ENCODE measurements at places on chromosomes 7 and 10.

DNA sequence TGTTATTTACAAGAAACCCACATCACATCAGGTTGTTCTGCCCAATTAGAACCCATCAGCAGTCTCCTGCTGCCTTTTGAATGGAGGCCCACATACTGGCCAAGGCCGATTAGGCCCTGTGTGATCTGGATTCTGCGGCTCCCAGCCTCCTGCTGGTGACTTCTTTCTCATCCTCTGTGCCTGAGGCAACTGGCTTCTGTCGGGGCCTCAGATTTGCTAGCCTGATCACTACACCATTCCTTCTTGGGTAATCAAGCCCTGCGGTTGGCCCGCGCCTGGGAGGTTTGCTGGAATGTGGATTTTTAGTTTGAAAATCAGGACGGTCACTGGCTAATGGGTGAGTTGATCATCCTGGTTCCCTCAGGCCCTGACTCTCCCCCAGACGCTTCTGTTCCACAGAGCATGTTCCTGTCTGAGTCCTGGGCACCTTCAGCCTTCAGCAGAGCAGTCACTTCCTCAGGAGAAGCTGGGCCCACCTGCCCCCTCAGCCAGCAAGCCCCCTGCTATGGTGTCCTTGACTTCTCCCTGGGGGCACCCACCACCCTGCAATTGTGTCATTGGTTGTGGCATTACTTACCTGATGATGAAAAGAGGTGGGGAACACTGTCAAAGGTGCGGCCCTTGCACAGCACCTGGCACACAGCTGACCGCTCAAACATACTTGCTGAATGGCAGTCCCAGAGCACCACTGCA, 207.6 kb downstream of the PHTF2 start:
- DNase-seq = no peak

DNA sequence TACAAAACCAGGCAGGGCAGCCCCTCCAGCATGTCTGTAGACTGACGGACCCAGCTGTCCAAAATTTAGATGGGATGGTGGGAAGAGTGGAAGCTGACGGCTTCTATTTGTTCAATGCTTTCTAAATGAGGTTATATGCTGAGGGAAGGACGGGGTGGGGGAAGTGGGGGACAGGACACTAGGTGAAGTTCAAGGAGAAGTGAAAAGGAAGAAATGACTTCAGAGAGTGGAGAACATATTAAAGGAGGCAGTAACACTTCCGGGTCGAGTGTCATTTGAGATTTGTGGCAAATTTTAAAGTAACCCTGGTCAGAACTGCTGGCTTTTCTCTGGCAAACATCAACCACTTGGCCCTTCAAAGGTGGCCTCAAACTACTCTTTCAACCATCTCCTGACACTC, 9.4 kb downstream of the PIP4K2A start:
- no peak for DNase-seq

DNA sequence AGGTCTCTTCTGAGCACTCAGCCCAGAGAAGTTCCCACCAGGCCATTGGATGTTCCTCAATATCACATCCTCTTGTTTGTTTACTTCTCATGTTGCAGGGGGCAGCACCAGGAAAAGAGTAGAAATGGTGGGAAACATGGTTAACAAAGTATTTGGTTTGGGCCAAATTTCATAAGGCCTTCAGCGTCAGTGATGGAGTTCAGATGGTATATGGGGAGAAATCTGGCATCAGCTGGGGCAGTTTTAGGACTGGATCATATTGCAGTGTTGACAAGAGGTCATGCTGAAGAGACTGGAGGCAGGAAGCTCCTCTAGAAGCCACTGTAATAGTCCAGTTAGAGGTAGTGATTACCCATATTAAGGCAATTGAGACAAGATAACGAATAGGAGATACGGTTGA, 200.0 kb downstream of the WDR11 start:
- DNase-seq = no peak

GRCh38 chr7:98483964-98484545, 83.2 kb upstream of the BAIAP2L1 start:
- DNase-seq = no peak

DNA sequence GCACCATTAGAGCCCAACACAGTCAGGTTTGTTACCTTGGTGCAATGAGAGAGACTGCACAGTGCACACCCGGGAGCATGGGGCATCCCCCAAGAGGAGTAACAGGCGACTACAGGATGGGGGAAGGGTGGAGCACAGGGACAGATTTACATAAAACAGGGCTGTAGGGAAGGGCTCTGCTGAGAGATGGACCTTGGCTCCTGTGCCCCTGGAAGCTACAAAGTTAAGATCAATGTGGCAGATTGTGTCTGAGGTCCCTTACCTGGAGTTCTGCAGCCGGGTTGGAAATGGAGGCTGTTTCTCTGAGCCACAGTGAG, 13.7 kb upstream of the SLC18A3 start:
- no peak for DNase-seq

DNA sequence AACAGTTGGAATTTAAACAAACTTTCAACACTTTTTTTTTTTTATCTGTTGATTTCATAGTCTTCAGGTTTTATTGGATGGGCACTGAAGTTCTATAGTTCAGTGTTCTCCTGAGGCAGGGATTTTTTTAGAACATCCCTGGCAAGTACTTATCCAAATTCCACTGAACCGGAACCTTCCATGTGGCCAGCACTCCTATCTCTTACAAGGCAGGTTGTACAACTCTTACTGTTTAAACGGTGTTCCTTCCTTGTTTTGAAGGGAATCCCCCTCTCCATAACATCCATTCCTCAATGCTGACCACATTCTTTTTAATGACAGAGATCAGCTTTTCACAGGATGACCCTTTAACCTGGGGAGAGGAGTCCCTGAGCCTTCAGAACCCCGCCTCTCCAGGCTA, 238.9 kb upstream of the CTBP2 start:
- no peak for DNase-seq

GRCh38 chr10:30455816-30456215, 21.8 kb downstream of the MAP3K8 start:
- DNase-seq = no peak

DNA sequence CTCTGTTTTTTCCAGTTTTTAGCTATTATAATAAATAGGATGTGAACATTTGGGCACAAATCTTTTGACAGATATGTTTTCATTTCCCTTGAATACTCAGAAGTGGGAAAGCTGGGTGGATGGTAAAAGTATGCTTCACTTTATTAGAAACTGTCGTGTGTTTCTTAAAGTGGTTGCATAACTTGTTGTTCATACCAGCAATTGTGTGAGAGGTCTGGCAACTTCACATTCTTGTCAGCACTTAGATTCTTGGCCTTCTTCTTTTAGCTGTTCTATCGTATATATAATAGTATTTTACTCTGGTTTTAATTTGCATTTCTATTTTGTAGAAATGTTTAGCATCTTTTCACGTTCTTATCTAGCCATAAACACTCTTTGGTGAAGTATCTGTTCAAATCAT, 894.4 kb downstream of the KCNMA1 start:
- DNase-seq = no peak

DNA sequence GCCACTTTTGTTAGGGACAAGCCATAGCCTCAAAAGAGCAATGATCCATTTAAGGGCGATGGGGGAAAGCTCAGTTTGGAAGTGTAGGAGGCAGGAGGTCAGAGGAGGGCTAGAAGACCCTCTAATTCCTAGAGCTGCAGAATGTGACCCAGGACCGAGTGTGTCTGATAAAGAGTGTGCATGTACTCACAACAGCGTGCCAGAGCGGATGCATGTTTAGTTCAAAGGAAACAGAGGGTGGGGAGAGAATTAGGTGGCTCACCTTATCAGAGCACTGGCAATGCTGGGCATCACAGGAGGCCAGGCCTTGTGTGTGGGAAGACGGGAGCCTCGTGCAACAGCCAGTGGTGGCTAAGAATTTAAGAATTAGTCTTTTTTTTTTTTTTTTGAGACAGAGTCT, 133.9 kb upstream of the COBL start:
- DNase-seq = no peak

DNA sequence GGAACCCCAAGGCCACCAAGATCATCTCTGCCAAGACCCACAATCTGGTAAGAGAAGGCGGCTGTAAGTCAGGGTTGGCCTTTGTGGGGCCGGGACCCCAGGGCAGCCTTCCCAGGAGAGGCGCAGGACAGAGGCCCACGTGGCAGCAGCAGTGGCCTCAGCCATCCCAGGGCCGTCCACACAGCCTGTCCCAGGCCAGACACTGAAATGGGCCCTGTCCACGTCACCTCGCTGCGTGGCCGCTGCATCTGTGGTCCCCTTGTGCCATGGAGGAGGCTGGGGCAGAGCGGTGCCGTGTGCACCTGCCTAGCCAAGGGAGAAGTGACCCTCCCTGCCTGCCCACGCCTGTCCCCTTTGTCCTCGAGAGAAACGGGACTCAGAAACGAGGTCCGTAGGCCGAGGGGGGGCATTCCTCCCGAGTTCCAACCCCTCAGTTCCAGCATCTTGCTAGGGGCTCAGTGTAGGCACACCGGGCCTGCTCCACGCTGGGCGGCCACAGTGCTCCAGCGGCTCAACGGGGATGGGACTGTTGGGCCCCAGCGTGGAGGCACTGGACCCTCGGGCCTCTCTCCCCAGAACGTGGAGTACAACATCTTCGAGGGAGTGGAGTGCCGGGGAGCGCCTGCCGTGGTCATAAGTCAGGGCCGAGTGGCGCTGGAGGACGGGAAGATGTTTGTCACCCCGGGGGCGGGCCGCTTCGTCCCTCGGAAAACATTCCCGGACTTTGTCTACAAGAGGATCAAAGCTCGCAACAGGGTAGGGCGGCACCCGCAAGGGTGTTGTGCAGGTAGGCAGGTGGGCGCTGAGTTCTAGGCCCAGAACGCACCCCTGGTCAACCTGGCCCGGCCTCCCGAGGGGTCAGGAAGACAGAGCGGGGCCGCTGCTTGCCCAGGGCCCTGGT, 15.6 kb downstream of the DPYSL4 start:
- DNase-seq = no peak

GRCh38 chr7:131110297-131111080, 217.2 kb upstream of the MKLN1 start:
- no peak for DNase-seq

DNA sequence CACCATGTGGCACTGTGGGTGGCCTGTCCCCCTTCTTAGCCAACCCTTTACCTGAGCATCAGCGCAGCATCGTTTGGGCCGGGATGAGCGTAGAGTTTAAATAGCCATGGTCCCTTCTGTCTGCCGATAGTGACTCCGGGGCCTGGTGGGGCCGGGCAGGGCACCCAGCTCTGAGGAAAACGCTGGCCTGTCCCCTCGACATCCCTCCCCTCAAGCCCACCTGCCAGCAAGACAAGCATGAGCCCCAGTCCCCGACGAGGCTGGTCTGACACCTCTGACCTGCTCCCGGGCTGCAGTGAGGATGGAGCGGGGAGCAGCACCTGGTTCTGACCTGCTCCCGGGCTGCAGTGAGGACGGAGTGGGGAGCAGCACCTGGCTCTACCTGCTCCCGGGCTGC, 31.1 kb upstream of the CNPY1 start:
- no peak for DNase-seq

- no peak for DNase-seq
Measured at GRCh38 chr10:1696106-1696505, 41.2 kb downstream of the ADARB2 start.

Data from GM04503 (cell line).